ENCODE measurements at places on chromosomes 7 and 10.
A peak's percentile ranks its signal among the peaks of the same experiment; 100 is the strongest.

GRCh38 chr10:123639131-123639530 is 27.0 kb upstream of the GPR26 start:
- no peak for DNase-seq

GRCh38 chr7:111388912-111389311 is 173.4 kb downstream of the IMMP2L start:
- no peak for DNase-seq

DNA sequence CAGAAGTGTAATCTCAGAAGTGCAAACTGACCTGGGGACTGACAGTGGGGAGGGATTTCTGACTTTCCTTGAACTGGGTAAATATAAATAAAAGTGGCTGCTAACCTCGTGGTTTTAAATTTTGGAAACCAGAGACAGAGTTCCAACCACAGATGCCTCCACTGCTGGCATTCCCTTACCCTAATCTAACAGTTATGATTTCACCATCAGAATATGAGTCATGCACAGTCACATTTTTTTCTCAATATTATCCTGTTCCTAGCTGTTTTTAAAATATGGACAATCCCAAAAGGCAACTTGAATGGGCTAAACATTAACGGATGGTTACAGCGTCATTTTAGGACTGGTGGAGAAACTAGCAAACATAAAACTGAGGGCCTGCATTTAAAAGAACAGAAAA is 264.3 kb upstream of the INHBA start:
- DNase-seq = peak; percentile 51

DNA sequence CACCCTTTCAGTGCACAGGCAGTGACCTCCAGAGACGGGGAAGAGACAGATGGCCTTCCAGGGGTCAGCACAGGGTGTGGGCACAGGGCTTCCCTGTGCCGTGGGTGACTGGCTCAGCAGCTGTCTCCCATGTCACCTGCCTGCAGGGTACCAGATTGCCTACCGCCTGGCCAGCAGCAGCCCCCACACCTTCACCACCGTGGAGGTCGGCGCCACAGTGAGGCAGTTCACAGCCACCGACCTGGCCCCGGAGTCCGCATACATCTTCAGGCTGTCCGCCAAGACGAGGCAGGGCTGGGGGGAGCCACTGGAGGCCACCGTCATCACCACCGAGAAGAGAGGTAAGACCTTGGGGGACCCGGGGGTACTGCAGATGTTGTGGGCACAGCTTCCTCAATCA is 536.5 kb upstream of the FOXK1 start:
- DNase-seq = no peak

DNA sequence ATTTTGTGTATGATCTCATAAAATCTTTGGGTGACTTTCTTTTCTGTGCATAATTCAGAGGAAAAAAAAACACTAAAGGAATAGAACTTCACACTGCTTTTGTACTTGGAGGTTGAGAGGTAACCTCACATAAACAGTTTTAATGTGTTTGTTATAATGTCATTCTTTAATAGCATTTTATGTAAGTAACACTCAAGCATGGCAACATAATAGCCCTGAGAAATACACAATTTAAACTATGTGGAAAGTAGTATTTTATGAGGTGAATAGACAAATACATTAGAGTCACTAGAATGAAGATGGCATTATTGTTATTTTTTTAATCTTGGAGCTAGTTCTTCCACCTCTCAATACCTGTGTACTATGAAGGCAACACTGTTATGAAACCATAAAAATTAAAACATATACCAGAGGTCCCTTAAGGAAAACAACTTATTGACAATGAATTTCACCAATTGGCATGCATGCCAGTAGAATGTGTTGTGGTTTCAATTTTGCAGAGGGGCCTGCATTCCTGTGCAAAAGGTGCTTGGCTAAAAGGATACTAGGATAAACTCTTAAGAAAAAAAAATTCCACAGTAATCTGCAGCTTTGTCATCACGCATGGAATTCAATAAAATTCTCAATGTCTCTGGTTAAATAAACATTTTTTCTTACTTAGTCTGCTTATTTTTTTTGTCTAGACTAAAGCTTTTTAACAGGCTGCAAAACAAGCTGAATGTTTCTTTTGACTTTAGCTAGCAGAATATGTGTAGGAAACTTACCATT is 102.5 kb downstream of the CD36 start:
- no peak for DNase-seq

- no peak for DNase-seq
Observed at GRCh38 chr7:108448584-108449505, 7.4 kb downstream of the NRCAM start.

DNA sequence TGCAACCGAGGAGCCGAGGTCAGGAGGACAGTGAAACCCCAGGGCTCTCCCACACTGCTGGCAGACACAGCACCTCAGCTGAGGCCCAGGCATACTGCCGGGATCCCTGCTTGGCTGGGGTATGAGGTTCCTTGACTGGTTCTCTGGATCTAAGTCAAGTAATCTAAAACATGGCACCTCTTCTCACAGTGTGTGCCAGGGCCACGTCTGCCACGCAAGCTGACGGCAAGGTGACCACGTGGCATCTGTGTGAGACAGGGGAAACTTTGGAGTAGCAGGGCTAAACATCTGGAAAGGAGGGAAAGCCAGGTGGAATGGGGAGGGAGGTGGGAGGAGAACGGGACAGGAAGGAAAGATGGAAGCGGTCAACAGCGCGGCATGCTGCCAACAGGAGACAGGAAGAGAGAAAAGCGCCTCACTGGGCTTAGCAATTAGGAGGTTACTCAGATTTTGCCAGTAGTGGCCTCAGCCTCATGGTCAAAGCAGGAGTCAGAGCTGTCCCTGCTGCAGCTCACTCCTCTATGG is 103.7 kb downstream of the CXCL12 start:
- DNase-seq = peak; percentile 11

DNA sequence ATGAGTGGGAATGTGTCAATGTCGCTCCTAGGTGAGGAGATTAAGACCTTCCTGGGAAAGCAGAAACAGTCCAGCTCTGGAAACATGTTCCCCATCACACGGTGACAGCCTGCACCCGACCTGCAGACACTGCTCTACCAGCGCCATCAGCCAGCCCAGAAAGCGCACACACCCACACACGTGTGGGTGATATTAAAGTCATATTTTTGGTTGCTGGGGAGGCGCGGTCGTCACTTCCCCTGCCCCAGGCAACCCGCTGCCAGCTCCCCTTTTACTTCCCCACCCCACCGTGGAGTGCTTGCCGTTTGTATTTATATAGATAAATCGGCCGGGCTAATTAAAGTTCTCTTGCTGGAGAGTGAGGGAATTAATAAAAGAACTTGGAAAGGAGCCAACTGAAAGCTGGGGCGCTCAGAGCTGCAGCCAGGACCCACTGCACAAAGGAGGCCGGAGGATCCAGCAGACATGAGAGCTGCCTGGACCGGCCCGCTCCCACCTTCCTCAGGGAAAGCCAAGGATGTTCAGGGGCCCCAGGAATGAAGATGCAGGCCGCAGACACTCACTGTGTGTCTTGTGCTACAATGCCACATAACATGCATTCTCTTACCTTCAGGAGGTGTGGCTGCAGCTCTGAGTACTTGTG is 145.2 kb upstream of the UNC5B start:
- DNase-seq = peak; percentile 10

DNA sequence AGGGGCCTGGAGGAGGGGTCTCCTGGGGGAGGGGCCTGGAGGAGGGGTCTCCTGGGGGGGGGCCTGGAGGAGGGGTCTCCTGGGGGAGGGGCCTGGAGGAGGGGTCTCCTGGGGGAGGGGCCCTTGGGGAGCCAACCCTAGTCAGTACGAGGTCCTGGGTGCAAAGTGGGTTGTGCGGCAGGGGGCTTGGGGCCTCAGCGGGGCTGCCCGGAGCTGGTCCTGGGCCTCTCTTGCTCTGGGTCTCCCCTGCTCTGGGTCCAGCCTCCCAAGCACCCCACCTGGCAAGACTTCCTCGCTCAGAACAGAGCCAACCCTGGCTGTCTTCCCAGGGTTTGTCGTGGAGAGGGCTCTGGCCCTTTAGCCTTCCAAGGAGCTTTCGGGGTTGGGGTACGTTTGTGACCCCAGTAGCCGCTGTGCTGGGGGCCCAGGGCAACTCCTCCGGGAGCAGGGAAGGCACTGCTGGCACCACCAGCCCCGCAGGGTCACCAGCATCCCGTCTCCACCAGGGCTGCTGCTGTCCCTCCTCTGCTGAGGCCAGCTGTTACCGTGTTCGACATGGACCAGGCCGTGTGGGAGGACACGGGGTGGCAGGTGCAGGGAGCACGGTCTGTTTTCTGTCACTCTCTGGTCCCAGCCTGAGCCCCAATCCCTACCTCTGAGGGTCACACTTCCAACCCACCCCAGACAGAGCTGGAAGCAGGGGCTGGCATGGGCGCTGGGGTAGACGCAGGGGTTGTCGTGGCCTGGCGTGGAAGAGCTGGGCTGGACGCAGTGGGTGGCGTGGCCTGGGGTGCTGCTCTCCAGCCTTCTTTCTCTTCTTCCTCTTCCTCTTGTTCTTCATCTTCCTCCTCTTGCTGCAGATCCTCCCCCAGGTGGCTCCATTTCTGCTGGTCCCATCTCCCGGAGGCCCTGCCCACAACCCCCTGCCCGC is 22.8 kb downstream of the PWWP2B start:
- no peak for DNase-seq

DNA sequence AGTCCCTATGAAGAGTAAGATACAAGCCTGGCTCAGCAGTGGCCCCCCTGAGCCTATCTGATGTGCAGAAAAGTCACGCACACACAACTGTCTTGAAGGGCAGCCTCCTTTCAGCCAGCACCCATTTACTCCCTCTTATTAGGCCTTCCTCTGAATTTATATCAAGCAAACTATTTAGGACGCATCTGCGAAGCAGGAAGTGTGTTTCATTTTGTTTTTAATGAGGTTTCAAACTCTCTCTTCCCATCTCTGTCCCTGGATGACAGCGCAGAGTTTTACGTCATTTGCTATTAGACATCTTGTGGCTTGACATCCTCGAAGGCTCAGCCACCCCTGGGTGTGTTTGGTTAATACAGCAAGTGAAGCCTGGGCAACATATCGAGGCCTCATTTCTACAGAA is 79.5 kb downstream of the CUX1 start:
- no peak for DNase-seq

DNA sequence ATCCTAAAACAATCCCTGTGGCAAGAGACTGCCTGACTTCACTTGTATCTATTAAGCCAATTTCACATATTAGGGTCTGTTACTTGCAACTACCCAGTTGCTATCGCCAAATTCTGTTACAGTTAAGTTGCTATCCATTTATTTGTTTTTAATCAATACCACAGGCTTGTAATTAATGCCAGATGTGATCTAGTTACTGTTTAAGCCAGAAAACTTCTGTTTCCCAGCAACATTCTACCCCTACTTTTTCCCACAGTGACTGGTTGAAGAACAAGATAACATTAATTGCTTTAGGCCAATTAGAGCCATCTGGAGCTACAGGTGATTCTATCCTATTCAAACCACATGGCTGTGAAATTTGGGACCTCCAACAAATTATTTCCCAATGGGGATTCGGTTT is 131.3 kb downstream of the ALOX5 start:
- no peak for DNase-seq
